ENCODE measurements at places on chromosomes 1 and 21. TPM values are rescaled to one million over a fixed set of nuclear protein-coding genes. Genes with fewer than 3 reads are reported as not detected.

The LDLRAD1 gene
- not detected for total RNA-seq

The TIPRL gene
- total RNA-seq: 38.3 TPM

The SPRR2E gene
- not detected for total RNA-seq

The CNTN2 gene
- total RNA-seq: under 0.01 TPM

The F5 gene
- under 0.01 TPM for total RNA-seq

The PCSK9 gene
- total RNA-seq: 0.19 TPM

The OR2L8 gene
- total RNA-seq: not detected

The GPR37L1 gene
- total RNA-seq: not detected

The ARHGEF16 gene
- 0.38 TPM for total RNA-seq

The TCHHL1 gene
- not detected for total RNA-seq

The PRRX1 gene
- total RNA-seq: 101 TPM

The SYT2 gene
- total RNA-seq: under 0.01 TPM

The ADAM30 gene
- total RNA-seq: not detected

The TTC4 gene
- 25.4 TPM for total RNA-seq

The PYHIN1 gene
- total RNA-seq: not detected

The SUSD4 gene
- under 0.01 TPM for total RNA-seq
